ENCODE measurements at places on chromosomes 12 and 14.

DNA sequence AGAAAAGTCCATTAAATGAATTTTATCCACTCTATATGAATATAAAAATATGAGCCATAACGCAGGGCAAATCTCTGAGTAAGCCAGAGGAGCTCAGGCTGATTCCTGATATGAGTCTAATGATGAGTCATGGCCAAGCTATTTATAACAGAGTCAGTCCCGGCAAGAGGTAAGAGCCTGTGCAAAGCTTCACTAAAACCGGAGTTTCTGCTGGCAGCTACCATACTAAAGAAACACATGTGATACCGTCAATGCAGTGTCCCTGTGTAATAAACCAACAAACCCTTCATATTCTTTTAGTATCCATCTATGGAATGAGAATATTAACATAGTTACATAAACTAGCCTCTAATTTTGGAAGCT lies 319.4 kb downstream of the KCNC2 start:
- no peak for DNase-seq

DNA sequence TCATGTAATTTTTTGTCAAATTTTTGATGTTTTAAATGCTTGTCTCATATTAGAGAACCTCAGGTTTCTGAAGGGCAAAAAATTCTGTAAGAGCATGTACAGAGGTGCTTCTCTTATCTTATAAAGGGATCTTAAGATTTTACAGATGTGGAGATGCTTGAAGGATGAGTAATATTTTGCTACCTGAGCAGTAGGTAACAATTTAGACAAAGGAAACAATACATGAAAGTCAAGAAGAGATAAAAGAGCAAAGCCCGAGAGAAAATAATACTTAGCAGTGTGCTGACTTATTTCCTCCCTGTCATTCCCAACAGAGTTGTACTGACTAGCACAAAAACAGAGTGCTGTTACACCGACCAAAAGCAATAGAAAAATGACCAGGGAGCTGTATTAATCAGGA lies 98.1 kb upstream of the PTPRR start:
- no peak for DNase-seq

DNA sequence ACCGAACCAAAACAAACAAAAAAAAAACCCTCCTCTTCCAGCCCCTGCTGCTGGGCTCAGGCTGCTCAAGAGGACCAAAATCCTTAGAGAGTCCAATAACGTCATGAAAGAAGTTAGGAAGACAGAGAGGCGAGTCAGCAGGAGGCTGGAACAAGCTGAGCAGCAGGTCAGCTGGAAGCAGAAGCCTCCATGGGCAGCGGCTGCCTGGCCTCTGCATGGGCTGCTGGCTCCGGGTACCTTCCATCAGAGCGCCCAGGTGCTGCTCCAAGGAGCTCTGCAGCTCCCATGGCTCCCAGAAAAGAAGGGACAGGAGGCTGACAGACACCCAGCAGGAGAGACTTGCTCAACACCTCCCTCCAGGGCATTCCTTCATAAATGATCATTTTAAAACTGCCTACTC lies 3.2 kb upstream of the KRT2 start:
- DNase-seq = no peak

GRCh38 chr12:9758119-9758518 lies 2.6 kb downstream of the CD69 start:
- no peak for DNase-seq

GRCh38 chr14:100450736-100451135 lies 127.6 kb downstream of the SLC25A47 start:
- no peak for DNase-seq

- no peak for DNase-seq
Observed at GRCh38 chr12:49232940-49233841, 31.7 kb upstream of the TUBA1C start.

DNA sequence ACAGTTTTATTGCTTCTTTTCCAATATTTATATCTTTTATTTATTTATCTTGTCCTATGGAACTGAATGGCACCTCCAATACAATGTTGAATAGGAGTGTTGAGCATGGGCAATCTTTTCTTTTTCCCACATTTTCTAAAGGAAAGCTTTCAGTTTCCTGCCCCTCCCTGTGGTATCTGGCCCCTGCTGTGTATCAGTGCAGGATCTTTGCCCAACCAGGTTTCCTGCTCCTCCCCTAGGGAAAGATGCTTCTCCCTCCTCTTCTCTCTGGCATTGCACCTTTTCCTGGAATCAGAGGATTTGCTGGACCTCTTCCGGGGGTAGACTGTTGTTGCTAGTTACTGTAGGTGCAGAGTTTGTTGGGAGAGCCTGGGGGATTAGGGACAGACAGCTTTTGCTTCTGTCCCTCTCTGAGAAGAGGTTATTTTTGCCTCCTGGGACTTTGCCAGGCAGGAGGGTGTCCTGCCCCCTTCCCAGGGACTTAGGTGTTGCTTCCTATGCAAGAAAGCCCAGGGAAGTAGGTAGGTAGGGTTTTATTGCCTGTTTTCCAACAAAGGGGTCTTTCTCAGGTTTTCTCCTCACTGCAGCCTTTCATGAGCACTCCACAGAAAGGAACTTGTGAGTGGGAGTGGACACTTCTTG lies 67.6 kb downstream of the POLR3B start:
- DNase-seq = no peak

DNA sequence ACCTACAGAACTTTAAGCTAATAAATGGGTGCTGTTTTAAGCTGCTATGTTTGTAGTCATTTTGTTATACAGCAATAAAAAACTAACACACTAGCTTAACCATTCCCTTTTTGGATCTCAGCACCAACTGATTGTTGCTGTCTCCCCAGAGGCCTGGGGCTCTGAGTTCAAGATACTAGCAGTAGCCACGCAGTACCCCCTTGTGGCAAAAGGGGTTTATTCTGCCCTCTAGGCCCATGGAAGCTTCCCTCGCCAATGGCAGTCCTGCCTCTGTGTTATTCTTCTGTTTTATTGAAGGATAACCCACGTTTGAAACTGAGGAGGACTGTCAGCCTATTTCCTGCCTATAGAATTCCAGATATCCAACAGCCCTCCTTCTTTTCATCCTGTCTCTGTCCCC lies 455.3 kb upstream of the ATP2B1 start:
- DNase-seq = no peak

DNA sequence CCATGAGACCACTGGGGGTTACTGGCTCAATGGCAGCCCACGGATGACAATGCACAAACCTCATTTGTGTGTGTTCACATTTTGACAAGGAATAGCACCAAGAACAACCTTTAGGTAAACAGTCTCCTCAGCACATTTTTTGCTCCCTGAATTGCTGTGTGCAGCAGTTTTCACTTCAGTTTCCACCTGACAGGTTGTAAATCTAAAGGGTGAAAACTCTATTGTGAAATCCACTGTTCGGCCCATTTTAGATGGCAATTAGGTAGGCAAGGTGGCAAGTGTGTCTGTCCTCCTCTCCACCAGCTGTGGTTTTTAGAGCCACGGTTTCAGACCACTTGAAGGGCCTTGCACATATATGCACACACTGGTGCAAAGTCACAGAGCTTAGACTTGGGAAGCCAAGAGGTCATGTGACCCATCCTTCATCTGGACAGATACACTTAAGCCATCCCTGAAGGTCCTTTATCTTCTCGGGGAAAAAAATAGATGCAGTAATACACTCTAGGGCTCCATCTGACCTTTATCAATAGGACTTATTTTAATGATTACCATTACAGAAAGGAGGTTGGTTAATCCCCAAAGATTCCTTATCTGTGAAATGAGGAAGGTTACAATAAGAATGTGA lies 23.2 kb downstream of the HAL start:
- no peak for DNase-seq

GRCh38 chr14:92492258-92492657 lies 21.3 kb upstream of the RIN3 start:
- DNase-seq = no peak

Measured in immature natural killer cell (primary cell).